ENCODE measurements at places on chromosomes 13 and 19. TPM values are rescaled to one million over a fixed set of nuclear protein-coding genes. Genes with fewer than 3 reads are reported as not detected.

The ZNF850 gene
- 3.3 TPM for total RNA-seq

DNA sequence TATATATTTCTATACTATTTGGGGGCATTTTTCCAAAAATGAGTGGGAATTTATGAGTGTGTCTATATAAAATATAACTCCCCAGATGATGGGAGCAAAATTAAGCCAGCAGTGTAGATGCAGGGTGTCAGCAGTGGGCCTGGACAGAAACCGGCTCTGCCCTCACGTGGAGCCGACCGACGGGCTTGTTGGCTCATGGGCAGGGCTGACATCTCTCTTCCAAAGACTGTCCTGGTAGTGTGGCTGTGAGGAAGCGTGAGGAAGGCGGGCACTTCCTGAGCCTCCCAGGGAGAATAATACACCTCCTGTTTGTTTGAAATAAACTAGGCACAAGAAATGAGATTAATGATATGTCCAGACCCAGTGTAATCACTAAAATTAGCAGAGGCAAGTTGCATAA lies 206.5 kb downstream of the TEX29 start:
- H3K27me3 ChIP-seq = peaks cover 41% of the 10 kb centered on the region
- no peak overlapping the region for H3K27ac ChIP-seq
- no peak for DNase-seq
- H3K4me3 ChIP-seq = no peak overlapping the region
- no peaks in the 10 kb centered on the region for H3K4me1 ChIP-seq

- H3K27me3 ChIP-seq = no peaks in the 10 kb centered on the region
- no peaks in the 10 kb centered on the region for H3K4me1 ChIP-seq
- H3K36me3 ChIP-seq = no peaks in the 10 kb centered on the region
- no peak for DNase-seq
Observed at GRCh38 chr13:53622456-53622855, 593.8 kb downstream of the OLFM4 start.

The KANK2 gene
- 194 TPM for total RNA-seq

DNA sequence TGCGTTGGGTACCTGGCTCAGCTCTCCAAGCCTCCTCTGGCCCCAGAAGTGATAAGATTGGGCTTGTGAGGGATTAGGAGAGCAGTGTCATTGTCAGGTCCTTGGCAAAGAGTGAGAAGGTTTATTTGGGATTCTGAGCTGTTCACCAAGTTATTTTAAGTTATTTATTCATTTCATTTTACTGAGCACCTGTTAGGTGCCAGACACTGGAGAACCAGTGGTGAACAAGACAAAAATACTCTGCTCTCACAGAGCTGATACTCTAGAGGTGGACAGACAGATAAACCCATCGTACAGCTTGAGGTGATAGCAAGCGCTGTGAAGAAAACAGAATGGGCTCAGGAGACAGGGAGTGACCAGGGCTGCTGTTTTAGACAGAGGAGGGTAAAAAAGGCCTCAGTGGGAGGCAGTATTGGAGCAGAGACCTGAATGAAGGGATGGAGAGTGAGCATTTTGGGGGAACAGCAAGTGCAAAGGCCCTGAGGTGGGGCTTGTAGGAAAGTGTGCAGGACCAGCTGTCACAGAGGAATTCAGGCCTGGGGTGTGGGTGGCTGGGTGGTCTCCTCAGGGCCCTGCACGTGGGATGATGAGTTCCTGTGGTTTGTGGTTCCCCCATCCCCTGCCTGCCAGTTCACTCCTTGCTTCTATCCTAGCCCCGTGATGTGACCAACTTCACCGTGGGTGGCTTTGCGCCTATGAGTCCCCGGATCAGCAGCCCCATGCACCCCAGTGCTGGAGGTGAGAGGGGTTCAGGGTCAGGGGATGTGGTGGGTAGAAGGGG lies 8.7 kb upstream of the TIMM50 start:
- no peaks in the 10 kb centered on the region for H3K4me1 ChIP-seq
- peak; percentile 29 for DNase-seq
- H3K4me3 ChIP-seq = no peak overlapping the region
- H3K27me3 ChIP-seq = no peaks in the 10 kb centered on the region

GRCh38 chr19:34104096-34104495 lies 68.2 kb upstream of the LSM14A start:
- H3K36me3 ChIP-seq = no peaks in the 10 kb centered on the region
- peaks cover 11% of the 10 kb centered on the region for H3K27me3 ChIP-seq
- no peak overlapping the region for H3K27ac ChIP-seq
- no peak overlapping the region for H3K4me3 ChIP-seq
- H3K4me1 ChIP-seq = no peaks in the 10 kb centered on the region

GRCh38 chr19:49599378-49600295 lies 8.7 kb downstream of the PRR12 start:
- H3K36me3 ChIP-seq = no peaks in the 10 kb centered on the region
- H3K27me3 ChIP-seq = no peaks in the 10 kb centered on the region
- H3K27ac ChIP-seq = no peak overlapping the region
- no peak overlapping the region for H3K4me3 ChIP-seq

DNA sequence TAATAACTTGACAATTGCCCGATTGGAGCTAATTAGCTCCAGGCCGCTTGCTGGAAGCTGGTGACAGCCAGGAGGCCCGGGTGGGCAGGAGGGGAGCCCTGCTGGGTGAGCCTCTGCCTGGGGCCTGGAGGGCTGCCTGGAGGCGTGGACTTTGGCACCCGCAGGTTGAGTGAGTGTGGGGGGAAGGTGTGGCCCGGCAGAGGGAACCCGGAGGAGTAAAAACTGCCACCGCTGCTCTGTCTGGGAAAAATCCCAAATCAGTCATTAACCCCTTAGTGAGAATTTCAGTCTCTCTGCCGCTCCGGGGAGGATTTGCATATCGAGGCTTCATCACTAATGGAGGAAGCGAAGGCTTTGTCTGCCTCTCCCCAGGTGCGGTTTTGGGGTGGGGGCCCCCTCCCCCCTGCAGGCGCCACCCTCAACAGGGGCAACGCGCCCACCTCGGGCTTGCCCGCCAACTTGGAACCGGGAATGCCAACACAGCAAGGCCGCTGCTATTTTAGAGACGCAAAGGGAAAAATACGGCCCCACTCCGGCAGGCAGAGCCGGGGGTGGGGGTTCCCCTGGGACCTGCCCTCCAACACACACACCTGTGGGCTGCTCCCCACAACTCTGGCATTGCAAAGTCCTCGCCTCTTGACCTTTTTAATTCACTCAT lies 6.2 kb downstream of the EFNA2 start:
- no peak for DNase-seq
- no peak overlapping the region for H3K4me3 ChIP-seq
- H3K36me3 ChIP-seq = no peaks in the 10 kb centered on the region

The AMER2 gene
- not detected for total RNA-seq

The TNFSF9 gene
- total RNA-seq = 5.5 TPM

GRCh38 chr13:109666656-109667055 lies 119.7 kb downstream of the IRS2 start:
- H3K27ac ChIP-seq = no peak overlapping the region
- no peaks in the 10 kb centered on the region for H3K4me1 ChIP-seq
- no peaks in the 10 kb centered on the region for H3K36me3 ChIP-seq
- no peak overlapping the region for H3K4me3 ChIP-seq

DNA sequence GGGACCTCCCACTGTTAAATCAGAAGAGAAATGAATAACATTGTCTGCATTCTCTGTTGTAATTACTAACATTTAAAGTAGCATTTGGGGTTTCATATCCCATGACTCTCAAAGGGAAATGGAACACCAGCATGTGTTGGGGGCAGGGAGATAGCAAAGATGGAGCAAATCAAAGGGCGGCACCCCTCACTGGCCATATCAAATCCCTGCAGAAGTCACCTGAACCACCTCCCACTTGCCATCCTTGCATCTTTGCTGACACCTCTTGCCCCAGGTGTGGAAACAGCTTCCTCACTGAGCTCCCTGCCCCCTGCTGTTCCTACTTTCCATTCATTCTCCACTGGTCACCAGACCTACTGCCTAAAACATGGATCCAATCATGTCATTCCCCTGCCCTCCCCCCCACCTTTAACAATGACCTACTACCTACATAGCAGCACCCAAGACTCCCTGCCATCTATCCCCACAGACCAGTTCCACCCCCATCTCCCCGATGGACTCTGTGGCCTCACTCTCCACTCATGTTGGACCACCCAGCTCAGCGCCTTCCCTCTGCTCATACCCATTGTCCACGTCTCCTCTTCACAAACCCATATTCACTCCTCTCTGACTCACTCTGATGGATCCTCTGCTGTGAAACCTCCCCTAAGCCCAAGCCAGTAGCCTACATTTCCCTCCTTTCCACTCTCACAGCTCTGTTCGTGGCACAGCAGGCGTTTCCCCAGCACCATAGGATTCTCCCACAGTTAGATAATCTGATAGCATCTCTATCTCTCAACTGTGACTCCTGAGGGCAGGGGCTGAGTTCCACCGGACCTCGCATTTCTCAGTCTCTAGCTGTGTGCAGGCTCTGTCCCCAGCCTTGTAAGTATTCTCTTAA lies 55.9 kb downstream of the DLEU7 start:
- H3K4me1 ChIP-seq = no peaks in the 10 kb centered on the region
- H3K4me3 ChIP-seq = no peak overlapping the region
- H3K27ac ChIP-seq = no peak overlapping the region
- DNase-seq = no peak
- H3K27me3 ChIP-seq = no peaks in the 10 kb centered on the region
- no peaks in the 10 kb centered on the region for H3K36me3 ChIP-seq

GRCh38 chr19:8877854-8878705 lies 45.9 kb downstream of the MBD3L1 start:
- peaks cover 10% of the 10 kb centered on the region for H3K27me3 ChIP-seq
- H3K4me3 ChIP-seq = no peak overlapping the region
- H3K27ac ChIP-seq = no peak overlapping the region
- no peak for DNase-seq
- H3K4me1 ChIP-seq = no peaks in the 10 kb centered on the region

DNA sequence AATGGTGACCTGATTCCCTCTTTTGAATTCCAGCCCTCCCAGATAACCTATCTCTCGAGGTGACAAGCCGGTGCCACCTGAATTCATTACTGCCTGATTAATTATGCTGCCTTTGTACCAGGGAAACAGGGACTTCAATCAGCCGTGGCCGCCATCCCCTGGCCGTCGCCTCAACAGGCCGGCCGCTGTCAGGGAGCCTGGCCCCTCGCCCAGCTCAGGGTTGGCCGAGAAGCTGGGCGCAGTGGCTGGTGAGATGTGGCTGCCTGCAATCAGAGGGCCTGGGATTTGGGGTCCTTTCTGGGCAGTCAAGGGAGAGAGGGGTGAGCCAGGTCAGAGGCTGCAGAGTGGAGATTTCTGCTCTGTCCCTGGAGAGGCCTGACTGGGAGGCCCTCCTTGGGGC lies 91.2 kb downstream of the KCTD15 start:
- H3K4me3 ChIP-seq = no peak overlapping the region
- no peak for DNase-seq
- peaks cover 7% of the 10 kb centered on the region for H3K4me1 ChIP-seq
- peaks cover 6% of the 10 kb centered on the region for H3K27me3 ChIP-seq
- no peak overlapping the region for H3K27ac ChIP-seq

- peaks cover 11% of the 10 kb centered on the region for H3K36me3 ChIP-seq
- DNase-seq = no peak
- peaks cover 14% of the 10 kb centered on the region for H3K27me3 ChIP-seq
- peaks cover 34% of the 10 kb centered on the region for H3K4me1 ChIP-seq
- H3K27ac ChIP-seq = peak overlapping the region; percentile 70
Observed at GRCh38 chr19:41774515-41774980, 19.2 kb downstream of the CEACAM6 start.

The LILRB2 gene
- 54.9 TPM for total RNA-seq

The NDUFA11 gene
- total RNA-seq = 190 TPM

The KLK7 gene
- not detected for total RNA-seq

DNA sequence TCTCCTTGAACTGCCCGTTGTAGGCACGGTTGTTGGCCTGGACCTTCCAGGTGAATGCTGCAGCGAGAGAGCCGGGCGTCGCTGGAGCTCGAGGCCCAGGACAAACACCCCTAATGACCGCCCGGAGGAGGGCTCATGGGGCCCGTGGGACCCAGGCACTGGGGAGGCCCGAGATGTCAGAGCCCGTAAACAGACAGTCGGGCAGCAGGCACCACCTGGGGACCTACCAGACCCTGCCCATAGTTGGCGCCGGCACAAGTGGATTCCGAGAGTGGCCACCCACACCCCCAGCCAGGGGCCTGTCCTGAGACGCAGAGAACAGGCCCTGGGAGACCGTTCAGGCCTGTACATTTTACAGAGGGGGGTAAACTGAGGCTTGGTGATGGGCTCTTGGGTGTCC lies 2.4 kb downstream of the ATP8B3 start:
- no peaks in the 10 kb centered on the region for H3K27me3 ChIP-seq
- peak; percentile 77 for DNase-seq
- H3K36me3 ChIP-seq = no peaks in the 10 kb centered on the region
- H3K4me3 ChIP-seq = no peak overlapping the region

DNA sequence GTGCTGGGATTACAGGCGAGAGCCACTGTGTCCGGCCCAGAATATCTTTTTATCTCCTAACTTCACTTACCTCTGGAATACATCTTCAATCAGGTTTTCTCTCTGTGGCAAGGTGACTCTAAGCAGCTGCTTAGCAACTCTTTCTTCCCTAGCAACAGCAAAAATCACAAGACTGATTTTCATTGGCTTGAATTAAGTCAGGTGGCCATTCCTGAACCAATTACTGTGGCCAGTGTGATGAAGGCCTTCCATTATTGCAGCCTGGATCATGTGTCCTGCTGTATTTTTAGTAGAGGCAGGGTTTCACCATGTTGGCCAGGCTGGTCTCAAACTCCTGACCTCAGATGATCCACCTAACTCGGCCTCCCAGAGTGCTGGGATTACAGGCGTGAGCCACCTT lies 9.0 kb upstream of the LTBP4 start:
- peaks cover 39% of the 10 kb centered on the region for H3K36me3 ChIP-seq
- H3K4me1 ChIP-seq = no peaks in the 10 kb centered on the region
- H3K27me3 ChIP-seq = peaks cover 29% of the 10 kb centered on the region
- no peak overlapping the region for H3K4me3 ChIP-seq
- DNase-seq = no peak
- H3K27ac ChIP-seq = no peak overlapping the region

- H3K36me3 ChIP-seq = peaks cover 39% of the 10 kb centered on the region
- peak overlapping the region; percentile 65 for H3K4me3 ChIP-seq
- no peaks in the 10 kb centered on the region for H3K27me3 ChIP-seq
- DNase-seq = no peak
- H3K4me1 ChIP-seq = peaks cover 4% of the 10 kb centered on the region
- H3K27ac ChIP-seq = no peak overlapping the region
Observed at GRCh38 chr19:56405062-56405461, 930 bp downstream of the ZNF583 start.

DNA sequence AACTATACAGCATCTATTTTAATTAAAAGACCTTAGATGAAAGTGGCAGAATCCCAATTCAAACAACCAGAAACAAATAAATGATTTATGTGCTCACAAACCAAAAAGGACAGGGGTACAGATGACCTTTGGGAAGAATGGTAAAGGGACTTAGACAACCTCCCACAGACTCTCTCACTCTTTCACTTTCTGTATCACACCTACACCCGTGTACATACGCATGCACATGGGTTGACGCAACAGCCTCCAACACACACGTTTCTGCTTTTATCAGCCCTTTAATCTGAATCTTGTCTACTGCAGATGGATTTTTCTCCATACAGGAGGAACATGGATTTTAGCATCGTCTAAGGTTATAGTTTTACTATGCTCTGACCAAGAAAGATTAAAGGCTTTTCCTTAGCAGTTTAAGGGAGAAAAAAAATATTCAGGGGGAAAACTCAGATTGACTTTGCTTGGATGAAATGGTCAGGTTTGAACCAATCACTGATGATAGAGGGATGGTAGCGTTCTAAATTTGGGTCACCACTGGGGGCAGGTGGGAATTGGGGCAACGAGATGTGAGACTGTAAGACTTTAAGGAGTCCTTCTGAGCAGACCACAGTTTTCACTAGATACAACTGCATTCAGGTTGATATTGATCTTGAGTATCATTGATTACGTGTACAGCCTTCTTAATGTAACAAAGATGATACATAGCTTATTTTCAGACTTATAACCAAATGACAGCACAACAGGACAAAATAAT lies 166.1 kb downstream of the ITGBL1 start:
- H3K36me3 ChIP-seq = no peaks in the 10 kb centered on the region
- no peaks in the 10 kb centered on the region for H3K27me3 ChIP-seq
- no peaks in the 10 kb centered on the region for H3K4me1 ChIP-seq
- no peak for DNase-seq
- no peak overlapping the region for H3K4me3 ChIP-seq

Measured in left lung (tissue), 14 donors.